Muscle of leg (tissue), 16 donors: ENCODE measurements at places on chromosomes 6 and 20. TPM values are rescaled to one million over a fixed set of nuclear protein-coding genes. Genes with fewer than 3 reads are reported as not detected.

GRCh38 chr6:133641104-133641503, 247.8 kb upstream of the TCF21 start:
- DNase-seq, result no peak

- peak; percentile 83 for DNase-seq
These were observed 29.4 kb downstream of the LRP11 start for GRCh38 chr6:149834513-149835481.

- no peak for DNase-seq
These were observed 1.5 kb upstream of the ILRUN start for GRCh38 chr6:34697904-34698559.

- DNase-seq, result no peak
These were observed 2.5 kb upstream of the DNAJC5 start for GRCh38 chr20:63892402-63892801.

Gene ANKEF1
- polyA plus RNA-seq, result 1.2 TPM

Gene RIN2
- polyA plus RNA-seq, result 28.8 TPM

Gene CD93
- 64.0 TPM for polyA plus RNA-seq
